ENCODE measurements at places on chromosomes 7 and 10.

- no peak for DNase-seq
These were observed 62.0 kb downstream of the AMZ1 start for GRCh38 chr7:2750004-2750407.

- DNase-seq = no peak
These were observed 25.0 kb upstream of the AQP1 start for GRCh38 chr7:30886608-30887011.

DNA sequence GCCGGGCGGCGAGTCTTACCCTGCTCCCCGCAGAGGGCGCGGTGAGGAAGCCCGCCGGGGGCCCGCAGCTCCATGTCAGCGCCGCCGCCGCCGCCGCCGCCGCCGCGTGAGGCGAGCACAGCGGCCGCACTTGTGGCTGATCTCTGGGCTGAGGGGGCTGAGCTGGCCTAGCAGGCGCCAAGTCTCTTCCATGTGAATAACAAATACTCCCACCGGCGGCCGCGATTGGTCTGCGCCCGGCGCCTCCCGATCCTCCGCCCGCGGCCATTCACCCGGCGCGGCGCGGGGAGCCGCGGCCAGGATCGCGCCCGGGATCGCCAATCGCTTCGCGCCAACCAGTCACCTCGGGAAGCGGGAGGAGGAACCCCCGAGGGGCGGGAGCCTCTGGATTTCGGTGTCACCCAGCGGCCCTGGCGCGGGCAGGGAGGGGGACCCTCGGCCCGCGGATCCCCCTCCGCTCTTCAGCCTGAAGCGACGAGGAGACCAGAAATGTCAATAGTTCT, at the start of gene GRM8:
GRM8 (minus strand) TSS at position 164 of the 503 bp plus-strand sequence.
- peak; percentile 29 for DNase-seq

DNA sequence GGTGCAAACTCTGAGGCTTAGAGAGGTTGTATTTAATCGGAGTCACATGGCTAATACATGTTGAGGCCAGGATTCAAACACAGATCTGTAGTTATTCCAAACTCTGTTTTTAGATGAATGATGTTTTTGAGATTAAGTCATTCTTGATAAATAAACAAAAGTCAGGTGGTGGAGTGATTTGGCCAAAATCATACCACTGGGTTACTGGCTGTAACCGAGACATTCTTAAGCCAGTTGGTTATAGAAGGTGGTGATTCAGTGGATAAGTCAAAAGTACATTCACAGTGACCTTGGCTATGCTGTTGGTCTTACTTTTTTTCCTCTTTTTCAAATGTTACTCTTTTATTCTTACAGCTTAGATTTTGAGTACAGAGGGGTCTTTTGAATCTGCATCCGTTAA, 361.4 kb downstream of the KIF20B start:
- DNase-seq = no peak

DNA sequence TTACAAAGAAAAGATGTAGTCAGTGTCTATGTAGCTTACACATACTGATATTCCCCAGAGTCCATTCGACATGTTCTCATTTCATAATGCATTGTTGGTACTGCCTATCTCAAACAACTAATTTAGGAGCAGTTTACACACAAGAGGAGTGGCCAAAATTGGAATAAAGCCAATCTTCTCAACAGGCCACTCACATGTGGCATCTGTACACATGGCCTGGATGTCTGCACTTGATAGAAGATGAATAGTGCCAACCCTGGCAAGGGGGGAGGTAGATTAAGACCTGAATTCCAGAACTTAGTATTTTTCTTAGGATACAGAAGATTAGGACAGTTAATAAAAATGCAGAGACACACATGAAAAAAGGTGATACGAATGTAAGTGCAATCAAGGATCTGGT, 125.3 kb upstream of the STARD3NL start:
- no peak for DNase-seq
